ENCODE measurements at places on chromosomes 5 and 9.

GRCh38 chr9:82584349-82584863 is 478.5 kb downstream of the RASEF start:
- H3K27me3 ChIP-seq, result no peaks in the 10 kb centered on the region
- no peaks in the 10 kb centered on the region for H3K36me3 ChIP-seq
- no peaks in the 10 kb centered on the region for H3K4me1 ChIP-seq
- no peak overlapping the region for H3K27ac ChIP-seq
- no peak overlapping the region for H3K4me3 ChIP-seq
- DNase-seq, result no peak

- no peaks in the 10 kb centered on the region for H3K27me3 ChIP-seq
- H3K27ac ChIP-seq, result no peak overlapping the region
- peaks cover 6% of the 10 kb centered on the region for H3K4me1 ChIP-seq
- no peak for DNase-seq
- no peak overlapping the region for H3K4me3 ChIP-seq
These were observed 16.8 kb downstream of the AP3B1 start for GRCh38 chr5:78277715-78278114.

DNA sequence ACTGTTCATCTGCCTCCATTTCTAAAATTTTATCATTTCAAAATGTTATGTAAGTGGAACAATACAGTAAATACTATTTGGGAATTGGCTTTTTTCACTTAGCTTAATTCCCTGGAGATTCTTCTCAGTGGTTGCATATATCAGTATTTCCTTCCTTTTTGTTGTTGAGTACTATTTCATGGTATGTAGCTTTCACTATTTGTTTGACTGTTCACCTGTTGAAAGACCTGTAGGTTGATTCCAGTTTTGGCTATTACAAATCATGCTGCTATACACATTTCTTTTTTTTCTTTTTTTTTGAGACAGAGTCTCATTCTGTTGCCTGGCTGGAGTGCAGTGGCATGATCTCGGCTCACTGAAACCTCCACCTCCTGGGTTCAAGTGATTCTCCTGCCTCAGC is 33.0 kb upstream of the PWWP2A start:
- DNase-seq, result no peak
- H3K4me3 ChIP-seq, result no peak overlapping the region
- H3K27me3 ChIP-seq, result no peaks in the 10 kb centered on the region
- no peaks in the 10 kb centered on the region for H3K36me3 ChIP-seq
- H3K27ac ChIP-seq, result no peak overlapping the region

DNA sequence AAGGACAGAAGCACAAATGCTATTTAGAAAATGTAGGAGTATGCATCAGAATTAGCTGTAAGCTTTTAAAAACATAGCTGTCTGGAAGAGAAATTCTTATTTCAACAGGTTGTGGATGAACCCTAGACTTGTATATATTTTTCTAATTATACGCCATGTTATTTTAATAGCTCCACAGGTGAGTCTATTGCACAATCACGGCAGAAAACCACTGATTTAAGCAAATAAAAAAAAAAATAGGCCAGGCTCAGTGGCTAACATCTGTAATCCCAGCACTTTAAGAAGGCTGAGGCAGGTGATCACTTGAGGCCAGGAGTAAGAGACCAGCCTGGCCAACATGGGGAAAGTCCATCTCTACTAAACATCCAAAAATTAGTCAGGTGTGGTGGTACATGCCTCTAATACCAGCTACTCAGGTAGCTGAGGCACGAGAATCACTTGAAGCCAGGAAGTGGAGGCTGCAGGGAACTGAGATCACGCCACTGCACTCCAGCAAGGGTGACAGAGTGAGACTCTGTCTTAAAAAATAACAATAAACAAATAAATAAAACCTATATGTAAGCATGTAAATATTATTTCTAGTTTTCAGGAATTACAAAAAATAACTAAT is 11.7 kb downstream of the TRIM23 start:
- no peak for DNase-seq
- H3K4me1 ChIP-seq, result no peaks in the 10 kb centered on the region
- peaks cover 34% of the 10 kb centered on the region for H3K36me3 ChIP-seq
- H3K4me3 ChIP-seq, result no peak overlapping the region
- H3K27ac ChIP-seq, result no peak overlapping the region

- no peaks in the 10 kb centered on the region for H3K36me3 ChIP-seq
- no peak overlapping the region for H3K4me3 ChIP-seq
These were observed 793.7 kb downstream of the BRINP1 start for GRCh38 chr9:118575341-118576070.

DNA sequence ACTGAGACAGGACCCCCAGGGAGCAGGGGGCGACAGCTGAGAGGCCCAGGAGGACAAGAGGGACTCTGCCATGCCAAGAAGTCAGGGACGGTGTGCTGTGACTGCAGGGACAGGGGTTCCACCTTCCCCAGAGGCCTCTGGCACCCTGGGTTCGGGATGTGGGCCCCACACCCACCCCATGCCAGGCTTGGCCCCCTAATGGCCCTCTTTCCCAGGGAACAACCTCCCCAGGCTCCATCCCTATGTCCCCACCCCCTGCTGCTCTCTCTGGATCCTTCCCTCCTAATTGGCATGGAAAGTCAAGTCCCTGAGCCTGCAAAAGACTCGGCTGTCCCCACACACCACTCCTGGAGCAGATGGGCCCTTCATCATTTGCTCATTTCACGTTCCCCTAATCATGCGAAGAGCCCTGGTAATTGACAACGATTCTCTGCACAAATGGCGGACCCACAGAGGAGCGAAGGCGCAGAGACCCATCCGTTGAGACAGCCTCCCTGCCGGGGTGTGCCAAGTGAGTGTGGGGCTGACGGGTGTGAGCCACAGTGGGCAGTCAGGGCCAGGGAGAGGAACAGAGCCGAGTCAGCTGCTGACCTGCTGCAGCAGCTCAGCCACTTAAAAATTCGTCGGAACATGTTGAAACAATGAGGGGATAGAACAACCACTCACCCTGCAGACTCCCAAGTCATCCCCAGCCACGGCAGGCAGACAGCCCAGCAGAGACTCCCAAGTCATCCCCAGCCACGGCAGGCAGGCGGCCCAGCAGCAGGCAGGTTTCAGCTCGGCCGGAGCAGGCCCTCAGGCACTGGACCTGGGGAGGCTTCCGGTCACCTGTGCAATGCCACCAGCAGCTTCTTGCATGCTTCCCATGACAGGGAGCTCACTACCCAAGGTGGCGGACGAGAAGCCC is 109.0 kb downstream of the VAV2 start:
- no peak overlapping the region for H3K27ac ChIP-seq
- H3K27me3 ChIP-seq, result no peaks in the 10 kb centered on the region
- DNase-seq, result no peak
- H3K4me3 ChIP-seq, result no peak overlapping the region
- no peaks in the 10 kb centered on the region for H3K36me3 ChIP-seq

GRCh38 chr5:149664666-149665415 is 65.3 kb upstream of the PPARGC1B start:
- no peaks in the 10 kb centered on the region for H3K36me3 ChIP-seq
- H3K4me1 ChIP-seq, result peaks cover 3% of the 10 kb centered on the region
- H3K27me3 ChIP-seq, result no peaks in the 10 kb centered on the region
- DNase-seq, result no peak
- no peak overlapping the region for H3K27ac ChIP-seq

DNA sequence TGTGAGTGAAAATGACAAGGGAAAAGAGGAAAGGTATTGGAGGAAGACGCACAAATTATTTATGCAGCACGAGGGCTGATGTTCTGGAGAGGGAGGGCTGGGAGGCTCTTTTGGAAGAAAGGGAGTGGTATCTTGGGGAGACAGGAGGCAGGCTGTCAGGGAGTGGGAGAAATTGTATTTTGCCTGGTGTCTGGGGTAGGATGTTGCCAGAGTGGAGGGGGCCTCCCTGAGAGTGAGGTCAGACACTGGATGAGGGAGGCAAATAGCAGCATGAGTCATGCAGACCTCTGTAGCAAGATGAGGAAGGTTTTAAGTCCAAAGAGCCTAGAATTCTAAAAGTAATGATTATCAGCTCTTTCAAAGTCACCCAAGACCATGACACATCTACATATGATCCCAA is 158.0 kb downstream of the DMRT2 start:
- H3K27ac ChIP-seq, result no peak overlapping the region
- no peaks in the 10 kb centered on the region for H3K27me3 ChIP-seq
- no peak overlapping the region for H3K4me3 ChIP-seq
- H3K36me3 ChIP-seq, result no peaks in the 10 kb centered on the region

- DNase-seq, result no peak
- no peaks in the 10 kb centered on the region for H3K4me1 ChIP-seq
- no peaks in the 10 kb centered on the region for H3K27me3 ChIP-seq
- no peak overlapping the region for H3K27ac ChIP-seq
These were observed 33.3 kb upstream of the SLCO6A1 start for GRCh38 chr5:102532123-102532522.

DNA sequence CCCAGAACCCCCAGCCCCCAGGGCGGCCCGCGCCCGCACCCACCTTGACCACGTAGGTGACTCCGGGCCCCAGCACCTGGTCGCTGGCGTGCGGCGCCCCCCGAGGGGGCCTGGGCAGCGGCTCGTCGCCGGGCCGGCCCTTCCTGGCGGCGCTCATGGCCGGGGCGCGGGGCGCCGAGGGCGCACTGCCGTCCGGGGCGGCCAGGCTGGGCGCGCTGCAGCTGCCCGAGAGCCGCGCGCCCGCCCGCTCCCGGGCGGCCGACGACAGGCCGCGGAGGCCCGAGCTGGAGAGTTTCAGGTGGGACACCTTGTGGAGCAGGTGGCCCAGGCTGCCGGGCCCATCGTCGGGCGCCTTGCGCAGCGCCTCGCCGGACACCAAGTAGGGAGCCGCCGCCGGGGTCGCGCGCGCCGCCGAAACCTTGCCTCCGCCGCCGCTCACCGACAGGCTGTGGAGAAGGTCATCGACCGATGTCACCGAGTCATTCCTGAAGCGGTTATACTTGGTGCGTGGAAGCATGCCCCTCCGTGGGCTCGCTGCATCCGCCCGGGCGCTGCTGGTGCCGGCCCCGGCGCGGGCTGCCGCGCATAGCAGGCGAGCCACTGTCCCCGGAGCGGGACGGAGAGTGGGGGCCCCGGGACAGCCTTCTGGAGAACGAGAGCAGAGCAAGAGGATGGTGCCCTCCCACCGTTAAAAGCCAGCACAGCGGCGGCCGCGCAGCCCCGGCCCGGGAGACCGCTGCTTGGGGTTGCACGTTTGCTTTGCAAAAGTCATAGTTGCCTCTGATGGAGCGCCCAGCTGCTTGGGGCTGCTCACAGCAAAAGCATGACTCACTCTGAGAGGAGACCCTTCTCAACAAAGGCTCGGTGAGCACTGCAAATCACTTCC is at the start of gene SHC3:
Gene SHC3, minus strand, starts transcription at position 875 of the 886 bp plus-strand sequence. Its CDS starts 358 bp downstream, at position 517.
- peak within 1 kb of the TSS; percentile 53 for H3K27ac ChIP-seq
- H3K36me3 ChIP-seq, result peaks cover 2% of the 10 kb centered on the region
- peaks cover 74% of the 10 kb centered on the region for H3K27me3 ChIP-seq
- H3K4me1 ChIP-seq, result peaks cover 11% of the 10 kb centered on the region
- no peak for DNase-seq

DNA sequence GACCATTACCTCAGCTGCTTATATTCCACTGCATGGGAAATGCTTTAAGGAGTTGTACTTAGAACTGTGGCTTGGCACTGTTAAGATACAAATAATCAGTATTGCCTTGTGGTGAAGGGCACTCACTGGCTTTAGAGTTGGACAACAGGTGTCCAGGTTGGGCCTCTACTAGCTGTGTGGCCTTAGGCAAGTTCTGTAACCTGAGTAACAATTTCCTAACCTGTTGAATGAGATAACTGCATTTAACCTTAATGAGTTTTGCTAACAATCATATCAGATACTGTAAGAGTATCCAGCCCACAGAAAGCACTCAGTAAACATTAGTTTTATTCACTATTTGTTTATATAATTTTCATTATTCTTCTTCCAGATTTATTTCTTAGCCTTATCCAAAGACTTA is 17.2 kb upstream of the HK3 start:
- H3K36me3 ChIP-seq, result peaks cover 28% of the 10 kb centered on the region
- H3K4me1 ChIP-seq, result peaks cover 6% of the 10 kb centered on the region
- no peak for DNase-seq
- no peak overlapping the region for H3K4me3 ChIP-seq

GRCh38 chr5:33631786-33632185 is 191.0 kb downstream of the TARS1 start:
- H3K4me1 ChIP-seq, result no peaks in the 10 kb centered on the region
- H3K4me3 ChIP-seq, result no peak overlapping the region
- H3K27me3 ChIP-seq, result no peaks in the 10 kb centered on the region
- no peak overlapping the region for H3K27ac ChIP-seq
- H3K36me3 ChIP-seq, result no peaks in the 10 kb centered on the region

- no peaks in the 10 kb centered on the region for H3K4me1 ChIP-seq
- no peaks in the 10 kb centered on the region for H3K27me3 ChIP-seq
- no peak for DNase-seq
- H3K4me3 ChIP-seq, result no peak overlapping the region
- H3K27ac ChIP-seq, result no peak overlapping the region
- no peaks in the 10 kb centered on the region for H3K36me3 ChIP-seq
These were observed 421.1 kb downstream of the KIF4B start for GRCh38 chr5:155434681-155435080.

DNA sequence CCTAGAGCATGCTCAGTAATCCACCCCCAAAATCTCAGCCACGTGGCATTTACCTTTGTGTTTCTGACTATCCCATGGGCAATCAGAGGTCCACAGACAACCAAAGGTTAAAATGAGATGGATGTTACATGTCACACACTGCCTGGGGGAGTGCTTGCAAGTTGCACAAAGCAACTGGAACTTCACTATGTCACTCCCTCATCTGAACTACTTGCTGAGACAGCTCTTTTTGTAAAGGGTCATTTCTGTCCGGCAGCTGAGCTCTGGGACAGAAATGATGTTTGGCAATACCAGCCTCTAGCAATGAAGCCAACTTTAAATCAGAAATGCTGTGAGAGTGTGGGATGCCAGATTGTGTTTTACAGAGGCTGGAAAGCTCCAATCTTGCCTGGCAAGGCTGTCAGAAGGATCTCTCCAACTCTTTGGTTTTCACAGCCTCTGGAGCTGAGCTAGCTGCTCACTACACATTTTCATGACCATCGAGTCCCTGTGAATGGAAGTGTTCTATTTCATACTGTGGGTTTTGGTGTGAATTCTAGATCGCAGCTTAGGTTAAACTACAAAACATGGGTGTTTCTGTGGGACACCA is 66.3 kb upstream of the TMEM215 start:
- no peaks in the 10 kb centered on the region for H3K27me3 ChIP-seq
- H3K4me1 ChIP-seq, result no peaks in the 10 kb centered on the region
- no peak overlapping the region for H3K4me3 ChIP-seq
- H3K27ac ChIP-seq, result no peak overlapping the region
- DNase-seq, result no peak

GRCh38 chr5:112174959-112175594 is 244.0 kb downstream of the EPB41L4A start:
- no peak overlapping the region for H3K27ac ChIP-seq
- peaks cover 15% of the 10 kb centered on the region for H3K27me3 ChIP-seq
- no peak overlapping the region for H3K4me3 ChIP-seq
- no peaks in the 10 kb centered on the region for H3K36me3 ChIP-seq

DNA sequence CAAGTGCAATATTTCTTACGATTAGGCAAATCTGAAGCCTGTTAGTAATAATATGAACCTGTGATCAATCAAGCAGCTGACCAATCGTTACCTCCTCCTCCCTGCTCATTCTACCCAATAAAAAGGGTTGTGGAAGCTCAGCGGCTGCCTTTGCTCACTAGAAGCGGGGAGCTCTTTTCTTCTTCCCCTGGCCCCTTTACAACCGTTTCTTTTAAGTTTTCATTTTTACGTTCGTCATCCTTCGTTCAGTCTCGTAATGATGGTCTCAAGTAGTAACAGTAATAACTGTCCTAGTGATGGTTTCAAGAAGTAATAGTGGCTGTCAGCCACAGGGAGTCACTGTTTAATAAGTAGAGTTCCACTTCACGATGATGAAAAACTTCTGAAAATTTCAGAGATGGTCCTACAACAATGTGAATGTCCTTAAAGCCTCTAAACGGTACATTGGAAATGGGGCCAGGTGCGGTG is 6.2 kb downstream of the UGT3A2 start:
- peaks cover 18% of the 10 kb centered on the region for H3K27me3 ChIP-seq
- H3K27ac ChIP-seq, result no peak overlapping the region
- H3K36me3 ChIP-seq, result no peaks in the 10 kb centered on the region
- no peak overlapping the region for H3K4me3 ChIP-seq

Data from T-helper 2 cell treated with Interferon-gamma antibody and Interleukin-4, amounts not matched to agents 5 μg/mL and 100 μg/mL, for 36 hours (primary cell).